Dermis blood vessel endothelial cell (primary cell): ENCODE measurements at places on chromosomes 2 and 18. TPM values are rescaled to one million over a fixed set of nuclear protein-coding genes. Genes with fewer than 3 reads are reported as not detected.

Gene RNF125
- total RNA-seq, result 4.3 and 9.4 TPM in 2 replicates

Gene XDH
- not detected in 2 replicates for total RNA-seq

Gene ATG9A
- total RNA-seq, result 46.5 and 75.4 TPM in 2 replicates

Gene CAD
- 33.5 and 69.8 TPM in 2 replicates for total RNA-seq

Gene ARL5A
- total RNA-seq, result 134 and 161 TPM in 2 replicates

Gene GALNT5
- under 0.01 and 0.09 TPM in 2 replicates for total RNA-seq

Gene MAPK4
- total RNA-seq, result not detected in 2 replicates

Gene C1QL2
- not detected in 2 replicates for total RNA-seq

Gene IL36G
- not detected in 2 replicates for total RNA-seq

Gene CPLX4
- total RNA-seq, result not detected in 2 replicates
